ENCODE measurements at places on chromosomes 7 and 10.

GRCh38 chr7:140911746-140912145 lies 13.0 kb downstream of the BRAF start:
- DNase-seq, result no peak

- DNase-seq, result no peak
Observed at GRCh38 chr7:120402079-120402767, 129.2 kb downstream of the KCND2 start.

DNA sequence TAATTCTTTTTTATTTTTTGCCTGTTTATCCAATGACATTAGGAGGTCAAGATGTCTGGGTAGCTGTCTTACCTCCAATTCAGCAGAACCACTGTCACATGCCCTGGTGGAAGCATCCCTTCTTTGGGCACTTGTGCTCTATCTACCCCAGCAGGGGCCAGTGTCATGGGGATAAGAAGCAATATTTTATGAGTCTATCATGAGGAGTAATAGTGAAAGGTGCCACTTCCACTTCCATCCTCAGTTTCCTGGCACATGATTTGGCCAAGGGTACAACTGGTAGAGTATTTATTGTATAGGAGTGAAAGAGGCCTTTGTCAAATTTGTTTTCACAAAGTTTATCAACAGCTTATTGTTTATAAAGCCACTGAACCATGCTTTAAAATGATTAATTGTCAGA lies 112.5 kb downstream of the CCDC71L start:
- DNase-seq, result no peak

- DNase-seq, result no peak
Observed at GRCh38 chr7:137454246-137454724, 110.8 kb upstream of the PTN start.

- no peak for DNase-seq
Observed at GRCh38 chr10:113410618-113411017, 142.2 kb upstream of the HABP2 start.

- no peak for DNase-seq
Observed at GRCh38 chr7:22426463-22427094, 69.6 kb upstream of the RAPGEF5 start.

- DNase-seq, result no peak
Observed at GRCh38 chr7:22920672-22921071, 93.3 kb downstream of the HYCC1 start.

- DNase-seq, result no peak
Observed at GRCh38 chr7:36387435-36388231, 2.0 kb upstream of the ANLN start.

DNA sequence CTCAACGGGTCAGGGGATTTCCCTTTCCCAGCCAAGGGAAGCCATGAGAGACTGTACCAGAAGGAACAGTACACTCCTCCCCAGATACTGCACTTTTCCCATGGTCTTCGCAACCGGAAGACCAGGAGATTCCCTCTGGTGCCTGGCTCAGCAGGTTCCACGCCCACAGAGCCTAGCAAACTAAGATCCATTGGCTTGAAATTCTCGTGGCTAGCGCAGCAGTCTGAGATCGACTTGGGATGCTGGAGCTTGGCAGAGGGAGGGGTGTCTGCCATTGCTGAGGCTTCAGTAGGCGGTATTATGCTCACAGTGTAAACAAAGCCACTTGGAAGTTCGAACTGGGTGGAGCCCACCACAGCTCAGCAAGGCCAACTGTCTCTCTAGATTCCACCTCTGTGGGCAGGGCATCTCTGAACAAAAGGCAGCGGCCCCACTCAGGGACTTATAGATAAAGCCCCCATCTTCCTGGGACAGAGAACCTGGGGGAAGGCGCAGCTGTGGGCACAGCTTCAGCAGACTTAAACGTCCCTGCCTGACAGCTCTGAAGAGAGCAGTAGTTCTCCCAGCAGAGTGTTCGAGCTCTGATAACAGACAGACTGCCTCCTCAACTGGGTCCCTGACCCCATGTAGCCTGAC lies 29.6 kb downstream of the SLC16A12 start:
- no peak for DNase-seq

DNA sequence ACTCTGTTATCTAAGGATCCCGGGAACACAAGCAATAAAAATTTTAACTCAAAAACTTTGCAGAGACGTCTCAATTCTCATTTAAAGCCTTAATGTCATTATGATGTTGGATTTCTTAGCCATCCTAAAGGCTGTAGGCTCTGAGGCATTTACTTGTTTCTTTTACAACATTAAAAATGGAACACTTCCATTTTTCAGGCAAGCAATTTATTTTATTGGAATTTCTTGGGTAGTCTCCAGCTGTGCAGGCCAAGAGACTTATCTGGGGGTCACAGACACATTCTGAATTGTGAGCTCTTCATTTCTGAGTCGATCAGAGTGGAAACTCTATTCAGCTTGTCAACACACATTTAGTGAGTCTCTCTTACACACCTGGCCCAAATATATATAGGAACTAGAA lies 48.0 kb upstream of the KIF5B start:
- DNase-seq, result no peak

GRCh38 chr10:50540069-50540825 lies 83.5 kb downstream of the SGMS1 start:
- no peak for DNase-seq

GRCh38 chr10:78762086-78762630 lies 306.6 kb upstream of the ZMIZ1 start:
- no peak for DNase-seq

DNA sequence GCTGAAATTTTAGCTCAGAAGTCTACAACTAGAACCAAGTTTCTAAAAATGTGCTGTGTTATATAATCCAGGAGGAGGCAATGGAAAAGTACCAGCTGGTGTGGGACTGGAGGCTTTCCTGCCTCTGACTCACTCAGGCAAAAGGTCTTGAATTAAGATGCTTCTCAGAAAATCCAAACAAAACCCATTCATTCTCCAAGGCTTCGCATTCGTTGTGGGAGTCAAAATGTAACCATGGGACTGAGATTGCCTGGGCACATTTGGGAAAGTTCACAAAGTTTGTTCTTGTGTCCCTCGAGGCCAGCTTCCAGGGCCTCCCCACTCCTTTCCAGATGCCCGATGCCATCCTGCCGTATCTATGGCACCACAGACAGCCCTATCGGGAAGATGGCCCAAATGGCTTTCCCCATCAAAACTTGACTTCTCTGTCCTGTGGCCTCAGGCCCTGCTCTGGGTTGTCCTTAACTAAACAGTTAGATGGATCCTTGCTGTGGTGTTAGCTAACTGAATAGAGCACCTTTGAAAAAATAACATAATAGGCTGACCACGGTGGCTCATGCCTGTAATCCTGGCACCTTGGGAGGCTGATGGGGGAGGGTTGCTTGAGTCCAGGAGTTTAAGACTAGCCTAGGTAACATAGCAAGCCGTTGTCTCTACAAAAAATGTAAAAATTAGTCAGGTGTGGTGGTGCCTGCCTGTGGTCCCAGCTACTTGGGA lies 180.5 kb downstream of the PFKFB3 start:
- DNase-seq, result no peak

GRCh38 chr10:99672884-99673283 lies 13.6 kb downstream of the ENTPD7 start:
- no peak for DNase-seq

DNA sequence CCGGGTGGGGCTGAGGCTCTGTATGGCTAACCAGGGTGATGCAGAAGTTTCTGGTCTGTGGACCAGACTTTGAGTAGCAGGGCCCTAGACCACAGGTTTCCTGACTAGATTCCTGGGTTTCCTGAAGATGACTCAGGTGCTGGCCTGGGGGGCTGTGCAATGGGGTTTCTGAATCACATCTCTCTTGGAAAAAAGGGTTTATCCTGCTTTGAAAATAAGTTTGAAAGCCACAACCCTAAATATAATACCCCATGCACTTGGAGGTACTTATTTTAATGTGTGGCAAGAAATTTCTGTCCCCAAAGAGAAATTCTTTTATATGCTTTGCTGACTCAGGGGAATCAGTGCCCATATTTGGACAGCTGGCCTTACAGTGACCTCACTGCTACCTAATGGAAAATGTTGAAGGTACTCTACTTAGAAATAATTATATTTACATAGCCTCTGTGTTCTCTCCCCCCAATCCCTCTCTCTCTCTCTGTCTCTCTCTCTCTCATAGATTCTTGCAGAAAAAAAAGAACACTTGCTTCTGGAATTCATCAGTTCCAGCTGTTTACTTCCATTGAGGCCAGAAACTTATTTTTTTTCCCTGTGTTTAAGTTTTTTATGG lies 184.4 kb upstream of the LYZL2 start:
- DNase-seq, result no peak

DNA sequence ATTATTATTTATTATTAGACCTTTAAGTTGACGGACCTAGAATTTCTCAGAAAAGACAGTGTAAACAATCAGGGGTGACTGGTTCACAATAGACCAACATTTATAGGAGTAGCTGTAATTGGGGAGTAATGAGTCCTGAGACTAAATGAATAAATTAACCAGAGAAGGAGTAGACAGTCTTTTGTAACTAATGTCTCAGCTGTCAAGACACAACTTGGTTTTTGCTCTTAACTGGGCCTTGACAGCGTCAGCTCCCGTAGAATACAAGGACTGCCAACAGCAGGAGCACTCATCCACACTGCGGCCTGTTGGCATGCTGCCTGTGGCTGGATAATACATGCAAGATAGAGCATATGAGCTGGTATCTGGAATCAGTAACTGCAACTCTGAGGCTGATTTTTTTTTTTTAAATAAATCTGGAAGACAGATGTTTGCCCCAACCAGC lies 123.9 kb downstream of the CACNA2D1 start:
- DNase-seq, result no peak

- DNase-seq, result no peak
Observed at GRCh38 chr10:104293011-104293410, 24.0 kb downstream of the GSTO2 start.

DNA sequence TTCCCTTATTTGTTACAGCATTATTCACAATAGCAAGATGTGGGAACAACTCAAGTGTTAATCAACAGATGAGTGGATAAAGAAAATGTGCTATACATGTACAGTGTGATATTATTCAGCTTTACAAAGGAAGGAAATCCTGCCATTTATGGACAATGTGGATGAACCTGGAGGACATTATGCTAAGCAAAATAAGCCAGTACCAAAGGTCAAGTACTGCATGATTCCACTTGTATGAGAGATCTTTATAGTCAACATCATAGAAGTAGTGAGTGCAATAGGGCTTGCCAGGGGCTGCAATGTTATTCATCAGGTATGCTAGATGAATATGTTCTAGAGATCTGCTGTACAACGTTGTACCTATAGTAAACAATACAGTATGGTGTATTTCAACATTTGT lies 138.5 kb upstream of the AGR3 start:
- no peak for DNase-seq

DNA sequence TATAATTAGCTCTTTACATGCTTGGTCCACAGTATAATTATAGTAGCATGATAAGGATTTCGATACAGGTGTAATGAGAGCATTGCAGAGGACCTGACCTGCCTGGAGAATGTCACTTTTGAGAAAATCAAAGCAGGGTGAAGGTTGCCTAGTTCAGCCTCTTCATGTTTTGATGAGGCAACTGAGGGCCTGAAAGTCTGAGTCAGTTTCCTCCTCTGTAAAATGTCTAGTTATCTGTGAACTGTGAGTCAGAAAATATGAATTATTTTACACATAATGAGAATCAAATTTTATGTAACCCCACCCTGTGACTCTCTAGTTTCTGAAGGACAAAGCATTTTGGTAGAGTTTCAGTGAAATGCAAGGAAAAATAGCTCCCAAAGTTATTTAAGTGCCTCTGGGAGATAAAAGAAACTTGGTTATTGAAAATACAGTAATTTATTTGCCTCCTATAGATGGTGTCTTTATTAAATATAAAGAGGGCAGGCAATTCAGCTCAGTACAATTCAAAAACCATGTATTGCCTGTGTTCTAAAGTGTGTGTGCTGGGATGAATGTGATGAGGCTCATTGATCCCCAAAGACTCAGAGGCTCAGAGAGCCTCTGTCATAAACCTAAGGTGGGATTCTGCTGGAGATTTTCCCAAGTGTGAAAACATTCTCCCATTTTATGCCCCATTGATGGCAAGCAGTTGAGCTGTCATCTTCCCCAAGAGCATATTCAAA lies 37.3 kb upstream of the SAMD9L start:
- no peak for DNase-seq

DNA sequence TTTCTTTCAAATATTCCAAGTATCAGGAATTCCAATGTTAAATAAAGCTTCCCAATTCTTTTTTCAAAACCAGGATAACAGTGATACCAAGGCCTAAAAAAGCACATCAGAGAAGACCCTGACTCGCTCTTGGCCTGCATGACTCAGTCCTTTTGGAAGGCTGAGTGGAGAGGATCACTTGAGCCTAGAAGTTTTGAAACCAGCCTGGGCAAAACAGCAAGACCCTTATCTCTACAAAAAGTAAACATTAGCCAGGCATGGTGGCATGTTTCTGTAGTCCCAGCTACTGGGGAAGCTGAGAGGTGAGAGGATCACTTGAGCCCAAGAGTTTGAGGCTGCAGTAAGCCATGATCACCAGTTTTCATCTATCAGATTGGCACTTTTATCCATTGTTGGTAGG lies 18.7 kb downstream of the NFE2L3 start:
- DNase-seq, result no peak

DNA sequence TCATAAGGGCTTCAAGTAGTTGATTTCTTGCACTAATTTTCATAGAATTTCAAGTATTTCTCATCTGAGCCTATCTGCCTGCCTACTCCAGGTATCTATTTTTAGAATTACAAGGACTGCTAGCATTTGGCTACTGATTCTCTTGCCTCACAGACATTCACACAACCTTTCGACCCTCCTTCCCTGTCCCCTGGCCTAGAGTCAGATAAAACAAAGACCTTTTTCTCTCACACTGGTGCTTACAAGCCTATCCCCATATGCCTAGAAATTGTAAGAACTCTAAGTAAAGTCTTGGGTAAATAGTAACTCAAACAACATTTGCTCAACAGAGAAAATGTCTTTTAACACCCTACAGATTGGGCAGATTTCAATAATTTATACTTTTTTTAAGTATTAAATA lies 6.3 kb downstream of the GPAM start:
- DNase-seq, result no peak

DNA sequence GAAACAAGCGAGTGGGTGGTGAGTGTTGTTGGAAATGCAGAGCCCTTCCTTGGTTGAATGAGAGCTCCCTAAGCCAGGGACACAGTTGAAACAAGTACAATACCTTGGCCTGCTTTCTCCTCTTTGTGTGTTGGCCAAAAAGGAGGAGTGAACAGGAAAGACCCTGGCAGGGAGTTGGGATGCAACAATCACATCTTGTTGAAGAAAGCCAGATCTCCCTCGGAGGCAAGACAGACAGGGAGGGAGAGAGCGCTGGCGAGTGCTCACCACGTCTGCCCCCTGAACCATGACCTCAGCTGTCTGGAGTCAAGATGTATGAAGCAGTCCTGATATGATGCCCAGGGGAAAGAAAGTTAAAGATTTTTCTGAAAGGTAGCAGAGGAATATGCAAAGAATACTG lies 66.8 kb downstream of the ADAM12 start:
- no peak for DNase-seq

DNA sequence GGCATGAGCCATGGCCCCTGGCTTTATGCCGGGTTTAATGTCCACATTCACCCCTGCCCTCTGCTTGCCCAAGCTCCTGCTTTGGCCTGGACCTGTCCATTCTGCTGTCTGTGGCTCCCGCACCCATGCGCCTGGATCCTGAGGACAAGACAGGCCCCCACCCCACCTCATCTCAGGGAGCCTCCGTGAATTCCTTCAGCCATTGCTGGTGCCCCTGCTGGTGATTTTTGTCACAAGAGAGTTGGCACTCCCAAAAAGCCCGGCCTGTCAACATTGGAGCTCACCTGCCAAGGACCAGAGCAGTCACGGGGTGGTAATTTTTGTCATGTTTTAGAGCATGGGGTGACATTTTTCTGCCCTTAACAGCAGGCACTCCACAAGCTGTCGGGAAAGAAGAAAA lies 127.5 kb upstream of the PLXNA4 start:
- DNase-seq, result no peak

Data from effector CD4-positive, alpha-beta T cell (primary cell).